ENCODE measurements at places on chromosomes 1 and 21.

DNA sequence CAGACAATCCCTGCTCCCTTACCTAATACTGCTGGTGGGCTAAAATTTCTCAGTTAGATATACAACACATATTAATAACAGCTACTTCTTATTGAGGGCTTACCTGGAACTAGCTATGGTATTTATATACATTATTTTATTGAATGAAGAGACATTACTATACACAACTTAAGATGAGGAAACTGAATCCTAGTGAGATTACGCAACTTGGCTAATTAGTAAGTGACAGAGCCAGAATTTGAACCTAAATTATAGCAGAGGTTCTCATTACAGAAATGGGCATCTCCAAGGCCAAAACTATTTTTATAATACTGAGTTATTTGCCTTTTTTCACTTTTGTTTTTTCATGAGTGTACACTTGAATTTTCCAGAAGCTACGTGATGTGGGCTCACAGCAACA lies 44.5 kb upstream of the SMYD2 start:
- no peak for DNase-seq

DNA sequence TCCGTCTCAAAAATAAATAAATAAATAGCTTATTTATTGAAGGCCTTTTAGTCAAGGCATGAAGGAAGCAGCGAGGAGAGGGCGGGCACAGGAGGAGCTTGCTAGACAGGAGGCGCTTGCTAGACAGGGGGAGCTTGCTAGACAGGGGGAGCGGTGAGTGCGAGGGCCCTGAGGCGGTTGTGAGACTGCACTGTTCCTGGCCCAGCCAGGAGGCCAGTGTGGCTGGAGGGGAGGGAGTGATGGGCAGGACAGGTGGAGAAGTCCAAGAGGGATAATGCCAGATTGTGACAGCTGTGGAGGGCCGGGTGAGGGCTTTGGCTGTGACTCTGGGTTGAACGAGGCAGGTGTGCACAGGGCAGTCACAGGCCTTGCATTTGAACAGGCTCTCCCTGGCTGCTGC lies 18.2 kb downstream of the KIF17 start:
- DNase-seq: peak; percentile 49

- no peak for DNase-seq
Measured at GRCh38 chr1:191261111-191261510, 783.4 kb upstream of the BRINP3 start.

DNA sequence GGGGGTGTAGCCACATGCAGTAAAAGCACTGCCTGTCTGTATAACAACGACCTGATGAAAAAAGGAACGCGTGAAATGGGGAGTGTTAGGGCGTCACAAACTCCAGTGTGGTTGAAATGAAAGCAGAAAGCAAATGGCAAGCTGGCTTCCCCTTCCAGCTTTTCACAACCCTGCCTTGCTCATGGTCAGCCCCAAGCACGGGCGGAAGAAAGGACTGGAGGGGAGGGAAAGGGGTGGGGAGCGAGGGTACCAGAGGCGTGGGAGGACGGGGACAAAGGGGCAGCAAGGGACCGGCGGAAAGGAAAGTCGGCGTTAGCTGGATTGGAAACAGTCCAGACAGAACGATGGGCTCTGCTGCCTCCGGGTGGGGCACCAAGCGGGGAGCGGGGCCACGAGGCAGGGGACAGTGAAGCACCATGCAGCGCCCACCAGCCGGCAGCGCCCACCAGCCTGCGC lies 9.6 kb downstream of the VPS26C start:
- no peak for DNase-seq

- peak; percentile 84 for DNase-seq
Measured at GRCh38 chr1:118122234-118123004, 62.6 kb downstream of the SPAG17 start.

DNA sequence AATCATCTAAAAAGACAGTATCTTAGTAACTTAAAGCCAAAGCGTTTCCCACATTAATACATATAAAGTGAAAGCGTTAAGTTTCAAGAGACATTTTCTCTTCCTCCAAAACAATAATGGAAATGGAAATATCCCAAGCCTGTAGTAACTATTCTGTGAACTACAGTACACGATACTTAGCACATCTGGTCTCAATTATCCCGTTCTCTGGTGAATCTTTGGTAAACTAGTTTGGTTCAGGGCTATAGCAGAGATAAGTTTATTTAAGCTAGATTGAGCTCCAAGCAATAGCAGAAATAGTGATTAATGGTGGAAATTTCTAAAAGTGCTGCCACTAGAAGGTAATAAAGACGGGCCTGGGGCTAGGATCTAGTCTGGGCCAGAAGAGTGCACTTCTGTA lies 55.2 kb downstream of the PCNX2 start:
- no peak for DNase-seq

DNA sequence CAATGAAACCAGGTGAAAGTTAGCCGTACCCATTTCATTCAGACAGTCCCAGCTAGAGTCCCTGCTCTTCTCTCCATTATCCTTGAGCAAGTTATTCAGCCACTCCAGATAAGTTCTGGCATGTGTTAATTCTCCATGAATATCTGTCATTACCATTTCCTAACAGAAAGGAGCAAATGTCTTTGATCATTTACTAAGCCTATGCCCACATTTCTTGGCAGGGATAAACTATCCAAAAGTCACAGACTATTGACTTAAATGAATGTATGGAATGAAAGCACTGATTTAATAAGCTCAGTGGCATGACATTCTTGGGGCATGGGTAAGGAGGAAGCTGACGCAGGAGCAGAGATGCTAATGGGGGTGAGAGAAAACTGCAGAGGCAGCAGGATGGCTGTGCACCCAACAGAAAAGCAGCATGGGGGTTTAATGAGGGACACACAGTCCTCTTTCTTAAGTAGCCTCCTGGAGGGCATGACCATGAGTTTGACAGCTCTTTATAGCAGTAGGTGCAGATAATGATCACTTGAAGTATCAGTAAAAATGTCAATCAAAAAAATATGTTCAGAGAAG lies 17.6 kb upstream of the DHCR24 start:
- DNase-seq: no peak

Data from trophoblast cell (in vitro differentiated cells and primary cell).